ENCODE measurements at places on chromosomes 12 and 14.

- no peak for DNase-seq
Observed at GRCh38 chr12:100225491-100225890, 24.9 kb downstream of the ACTR6 start.

DNA sequence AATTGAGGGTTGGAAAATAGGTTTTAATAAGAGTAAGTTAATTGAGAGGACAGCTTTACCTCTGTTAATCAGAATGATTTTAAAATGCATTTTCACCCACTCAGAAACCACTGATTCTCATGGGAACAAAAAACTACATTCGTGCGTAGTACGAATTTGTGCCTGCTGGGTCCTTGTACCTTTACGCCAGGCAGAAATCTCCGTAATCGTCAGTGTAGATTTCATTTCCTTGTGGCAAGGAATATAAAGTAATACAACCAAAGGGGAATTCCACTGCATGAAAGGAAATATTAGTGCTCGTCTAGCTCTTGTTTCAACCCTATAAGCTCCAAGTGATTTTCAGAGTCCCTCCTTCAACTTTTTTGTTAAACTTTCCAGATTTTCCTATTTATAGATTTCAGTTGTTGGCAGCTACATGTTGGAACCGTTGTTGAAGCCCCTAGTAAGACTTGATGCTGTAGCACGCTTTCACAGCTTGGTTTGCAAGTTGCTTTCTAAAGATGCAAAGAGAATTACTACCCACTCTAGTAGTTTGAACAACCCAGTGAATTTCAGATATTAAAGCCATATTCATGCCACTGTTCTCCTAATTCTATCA is 90.6 kb downstream of the ETV6 start:
- DNase-seq, result no peak

DNA sequence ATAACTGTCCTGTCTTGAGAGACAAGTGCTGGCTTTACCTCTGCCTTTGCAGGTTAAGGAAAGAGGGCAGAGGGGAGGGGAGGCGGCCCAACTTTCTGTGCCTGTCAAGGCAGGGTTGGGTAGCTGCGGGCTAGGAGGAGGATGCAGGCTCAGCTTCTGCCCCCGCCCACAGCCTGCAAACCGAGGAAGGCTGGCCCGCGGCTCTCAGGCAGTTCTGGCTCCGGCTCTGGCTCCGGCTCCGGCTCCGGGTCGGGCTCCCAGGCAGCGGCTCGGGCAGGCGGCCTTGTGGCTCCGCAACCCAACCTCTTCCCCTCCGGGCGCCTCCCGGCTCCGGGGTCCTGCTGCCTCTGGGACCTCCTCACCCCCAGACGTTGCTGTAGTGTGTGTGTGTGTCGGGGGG is 92.9 kb downstream of the TMEM30B start:
- DNase-seq, result no peak

- DNase-seq, result peak; percentile 88
Observed at GRCh38 chr14:91947475-91948184, at the start of gene FBLN5. TSS of gene FBLN5 (minus strand) at chr14:91947694. CDS start at chr14:91947229, 465 bp downstream.

DNA sequence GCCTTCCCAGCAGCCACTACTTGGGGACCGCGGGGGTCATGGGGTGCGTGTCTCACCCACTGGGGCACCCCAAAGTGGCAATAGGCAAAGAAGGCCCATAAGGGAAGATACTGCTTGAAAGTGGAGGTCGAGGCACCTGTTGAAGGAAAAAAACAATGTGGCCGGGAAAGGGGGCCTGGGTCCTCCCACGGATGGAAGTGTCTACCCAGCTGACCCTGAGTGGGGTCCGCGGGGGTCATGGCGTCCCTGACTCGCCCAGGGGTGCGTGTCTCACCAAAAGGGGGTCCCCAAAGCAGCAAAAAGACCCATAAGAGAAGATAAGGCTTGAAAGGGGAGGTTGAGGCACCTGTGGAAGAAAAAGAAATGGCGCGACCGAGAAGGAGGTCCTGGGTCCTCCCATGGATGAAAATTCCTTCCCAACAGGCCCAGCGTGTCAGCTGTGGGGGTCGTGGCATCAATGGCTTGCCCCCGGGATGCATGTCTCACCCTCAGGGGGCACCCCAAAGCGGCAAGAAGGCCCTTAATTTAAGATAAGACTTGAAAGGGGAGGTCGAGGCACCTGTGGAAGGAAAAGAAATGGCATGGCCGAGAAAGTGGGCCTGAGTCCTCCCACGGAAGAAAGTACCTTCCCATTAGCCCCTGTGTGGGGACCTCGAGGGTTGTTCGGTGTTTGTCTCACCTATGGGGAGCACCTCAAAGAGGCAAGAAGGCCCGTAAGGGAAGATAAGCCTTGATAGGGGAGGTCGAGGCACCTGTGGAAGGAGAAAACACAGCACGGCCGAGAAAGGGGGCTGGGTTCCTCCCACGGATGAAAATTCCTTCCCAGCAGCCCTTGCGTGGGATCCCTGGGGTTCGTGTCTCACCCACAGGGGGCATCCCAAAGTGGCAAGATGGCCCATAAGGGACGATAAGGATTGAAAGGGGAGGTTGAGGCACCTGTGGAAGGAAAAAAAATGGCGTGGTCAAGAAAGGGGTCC is 266.0 kb downstream of the ALG10 start:
- DNase-seq, result no peak

- no peak for DNase-seq
Observed at GRCh38 chr14:58663494-58664111, 25.8 kb downstream of the DACT1 start.

DNA sequence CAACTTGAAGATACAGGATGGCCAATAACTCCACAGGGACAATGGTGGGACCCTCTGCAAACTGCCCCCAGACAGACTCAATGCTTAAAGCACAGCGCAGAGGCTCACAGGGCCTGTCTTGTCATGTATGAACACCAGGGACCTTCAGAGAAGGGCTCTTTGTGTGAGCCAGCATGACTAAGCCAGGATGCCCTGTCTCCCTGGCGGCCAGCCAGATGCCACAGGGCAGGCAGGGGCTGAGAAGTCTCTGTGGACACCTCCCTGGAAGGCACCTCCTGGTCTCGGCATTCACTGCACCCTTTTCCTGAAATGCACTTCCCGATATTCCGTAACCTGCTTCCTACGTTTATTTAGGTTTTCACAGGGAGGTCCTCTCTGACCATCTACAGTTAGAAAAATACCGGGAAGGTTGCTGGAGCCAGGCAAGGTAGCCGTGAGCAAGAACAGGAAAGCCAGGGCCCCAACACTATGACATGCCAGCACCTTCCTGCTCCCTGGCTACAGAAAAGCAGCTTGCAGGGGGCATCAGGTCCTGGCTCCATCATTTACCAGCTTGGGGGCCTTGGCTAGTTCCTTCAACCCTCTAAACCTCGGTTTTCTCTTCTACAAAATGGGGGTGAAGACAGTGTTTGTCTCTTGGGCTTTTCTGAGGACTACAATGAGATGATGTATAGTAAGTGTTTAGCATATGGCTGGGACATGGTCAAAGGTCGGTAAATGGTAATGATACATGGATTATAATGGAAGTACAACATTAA is 65.0 kb downstream of the PITPNM2 start:
- DNase-seq, result no peak

DNA sequence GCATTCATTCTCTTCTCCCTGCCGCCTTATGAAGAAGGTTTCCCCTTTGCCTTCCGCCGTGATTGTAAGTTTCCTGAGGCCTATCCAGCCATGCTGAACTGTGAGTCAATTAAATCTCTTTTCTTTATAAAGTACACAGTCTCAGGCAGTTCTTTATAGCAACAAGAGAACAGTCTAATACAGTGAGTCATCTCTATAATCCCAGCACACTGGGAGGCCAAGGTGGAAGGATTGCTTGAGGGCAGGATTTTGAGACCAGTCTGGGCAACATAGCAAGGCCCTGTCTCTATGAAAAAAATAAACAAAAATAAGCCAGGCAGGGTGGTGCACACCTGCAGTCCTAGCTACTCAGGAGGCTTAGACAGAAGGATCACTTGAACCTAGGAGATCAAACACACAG is 259.9 kb downstream of the CEP128 start:
- no peak for DNase-seq

- DNase-seq, result no peak
Observed at GRCh38 chr14:72844524-72844923, 49.4 kb downstream of the DPF3 start.

GRCh38 chr14:87971010-87971409 is 22.0 kb downstream of the GALC start:
- DNase-seq, result no peak

DNA sequence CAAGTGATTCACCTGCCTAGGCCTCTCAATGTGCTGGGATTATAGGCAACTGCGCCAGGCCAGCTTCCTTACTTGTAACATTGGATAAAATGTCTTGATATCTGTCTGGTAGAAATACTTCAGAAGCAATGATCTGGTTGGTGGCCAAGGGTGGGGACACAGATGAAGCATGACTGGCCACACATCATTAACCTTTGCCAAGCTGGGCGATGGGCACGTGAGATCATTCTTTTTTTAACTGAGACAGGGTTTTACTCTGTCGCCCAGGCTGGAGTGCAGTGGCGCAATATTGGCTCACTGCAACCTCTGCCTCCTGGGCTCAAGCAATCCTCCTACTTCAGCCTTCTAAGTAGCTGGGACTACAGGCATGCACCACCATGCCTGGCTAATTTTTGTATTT is 31.1 kb downstream of the PLEKHH1 start:
- no peak for DNase-seq

- no peak for DNase-seq
Observed at GRCh38 chr14:28243600-28243999, 523.0 kb upstream of the FOXG1 start.

DNA sequence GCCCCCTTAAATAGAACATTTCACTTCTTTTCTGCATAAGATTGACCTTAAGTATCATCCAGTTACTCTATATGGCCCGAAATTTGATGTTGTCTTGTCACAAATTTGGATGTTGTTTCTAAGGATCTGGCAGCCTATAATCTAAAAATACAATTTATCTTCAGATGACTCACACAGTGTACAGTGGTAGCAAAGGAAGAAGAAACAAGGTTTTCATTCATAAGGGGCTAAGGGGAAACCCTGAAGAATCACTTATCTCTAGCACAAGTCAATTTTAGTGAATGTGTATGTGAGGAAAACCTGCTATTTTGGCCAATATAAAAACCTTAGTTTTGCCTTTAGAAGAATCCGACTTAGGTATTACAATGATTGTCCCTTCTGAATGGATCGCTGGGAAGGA is 606.3 kb upstream of the LRFN5 start:
- DNase-seq, result no peak

DNA sequence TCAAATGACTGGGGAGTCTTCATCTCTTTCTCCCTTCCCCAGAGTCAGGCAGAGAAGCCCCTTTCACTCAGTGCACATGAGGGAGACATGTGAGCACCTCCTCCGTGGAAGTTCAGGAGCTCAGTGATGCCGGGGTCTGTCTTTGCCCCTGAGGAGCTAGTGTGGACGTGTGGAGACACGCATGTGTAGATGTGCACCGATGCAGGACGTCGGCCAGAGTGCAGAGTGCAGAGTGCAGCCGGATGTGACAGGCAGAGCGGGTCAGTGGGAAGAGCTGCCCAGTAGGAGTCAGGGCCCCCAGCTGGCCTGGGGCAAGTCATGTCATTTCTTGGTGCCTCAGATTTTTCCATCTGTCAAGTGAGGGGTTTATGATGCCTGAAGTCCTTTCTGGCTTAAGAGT is 20.7 kb downstream of the TSPAN9 start:
- DNase-seq, result no peak

DNA sequence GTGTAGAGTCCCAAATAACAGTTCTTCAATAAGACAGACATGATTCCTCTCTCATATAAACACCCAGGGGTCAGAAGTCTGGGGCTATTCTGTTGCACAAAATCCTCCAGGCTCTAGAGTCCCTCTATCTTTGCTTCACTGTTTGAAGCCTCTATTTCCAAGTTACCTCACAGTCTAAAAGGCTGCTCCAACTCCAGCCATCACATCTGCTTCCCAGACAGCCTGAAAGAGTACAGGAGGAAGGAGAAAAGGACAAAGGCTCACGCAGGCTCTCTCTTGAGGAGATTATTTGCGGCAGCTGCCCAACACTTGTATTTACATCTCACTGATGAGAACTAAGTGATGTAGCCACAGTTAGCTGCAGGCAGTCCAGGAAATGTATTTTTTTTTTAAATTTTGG is 6.4 kb downstream of the PAPLN start:
- no peak for DNase-seq

GRCh38 chr14:55404173-55404854 is 7.3 kb downstream of the ATG14 start:
- no peak for DNase-seq

DNA sequence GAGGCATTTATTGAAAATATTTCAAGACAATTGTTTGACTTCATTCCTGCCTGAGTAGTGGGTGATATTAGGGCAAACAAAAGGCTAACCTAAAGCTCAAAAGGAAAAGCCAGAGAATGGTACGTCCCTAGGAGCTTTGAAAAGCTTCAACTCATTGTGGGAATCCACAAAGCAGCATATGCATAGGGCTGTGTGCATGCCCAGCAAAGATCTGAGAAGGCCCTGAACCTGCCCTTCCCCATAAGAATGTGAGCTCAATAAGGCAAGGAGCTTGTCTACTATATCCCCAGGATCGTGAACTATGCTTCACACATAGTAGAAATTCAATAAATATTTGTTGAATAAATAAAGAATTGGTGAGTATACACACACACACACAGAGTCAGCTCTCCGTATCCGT is 19.1 kb upstream of the RAD52 start:
- DNase-seq, result no peak

GRCh38 chr12:13817131-13817530 is 164.3 kb downstream of the GRIN2B start:
- no peak for DNase-seq

- no peak for DNase-seq
Observed at GRCh38 chr14:72552236-72552635, 341.7 kb downstream of the DPF3 start.

DNA sequence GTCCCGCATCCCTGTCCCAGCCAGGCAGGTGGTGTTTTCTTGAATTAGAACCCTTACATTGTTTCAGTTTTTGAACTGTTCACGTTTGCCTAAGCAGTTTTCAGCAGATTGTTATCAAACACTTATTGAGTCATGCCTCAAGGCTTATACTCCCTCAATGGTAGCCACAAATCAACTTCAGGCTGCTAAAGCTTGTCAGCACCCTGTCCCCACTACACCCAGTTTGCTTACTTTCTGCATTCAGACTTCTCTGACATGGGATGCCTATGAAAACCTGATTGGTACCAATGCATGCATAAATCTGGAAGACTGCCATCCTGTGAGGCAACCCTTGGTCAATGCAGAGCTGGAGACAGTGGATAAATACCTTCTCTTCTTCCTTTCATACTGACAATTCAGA is 225.4 kb downstream of the BTG1 start:
- DNase-seq, result no peak

- no peak for DNase-seq
Observed at GRCh38 chr14:73223049-73223448, 14.3 kb upstream of the PAPLN start.

DNA sequence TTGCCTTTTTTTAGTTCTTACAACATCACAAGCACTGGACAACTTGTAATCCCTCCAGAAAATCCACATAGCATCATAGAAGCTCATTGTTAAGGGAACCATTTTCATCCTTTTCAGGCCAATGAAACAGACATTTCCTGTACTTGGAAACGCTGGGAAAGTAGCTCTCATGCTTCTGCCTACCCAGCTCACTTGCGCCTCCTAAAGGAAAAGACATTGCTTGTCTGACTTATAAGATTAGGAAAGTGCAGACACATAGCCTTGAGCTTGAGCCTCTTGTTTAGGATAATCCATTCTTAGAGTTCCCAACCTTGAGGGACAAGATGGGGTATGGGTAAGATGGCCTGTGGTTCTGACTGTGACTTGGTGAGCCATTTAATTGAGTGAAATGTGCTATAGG is 589.5 kb downstream of the NOVA1 start:
- DNase-seq, result no peak

GRCh38 chr14:96863327-96863985 is 66.3 kb downstream of the VRK1 start:
- DNase-seq, result no peak

- no peak for DNase-seq
Observed at GRCh38 chr12:87254381-87255030, 774.7 kb downstream of the C12orf50 start.

- DNase-seq, result no peak
Observed at GRCh38 chr12:5305886-5306545, 125.9 kb upstream of the NTF3 start.
